ENCODE measurements at places on chromosomes 3 and 15. TPM values are rescaled to one million over a fixed set of nuclear protein-coding genes. Genes with fewer than 3 reads are reported as not detected.

The TGM5 gene
- total RNA-seq, result not detected

The SENP7 gene
- total RNA-seq, result 15.4 TPM

The ATP13A5 gene
- total RNA-seq, result not detected

The CD96 gene
- total RNA-seq, result 0.08 TPM

The RARB gene
- total RNA-seq, result not detected

The STRA6 gene
- not detected for total RNA-seq

The PP2D1 gene
- not detected for total RNA-seq

The GP9 gene
- not detected for total RNA-seq

The XCR1 gene
- not detected for total RNA-seq

The APH1B gene
- total RNA-seq, result 19.7 TPM

The GRK7 gene
- total RNA-seq, result 0.05 TPM

The DPPA2 gene
- total RNA-seq, result not detected

The CLRN1 gene
- not detected for total RNA-seq

Data from myocyte (in vitro differentiated cells).